ENCODE measurements at places on chromosomes 16 and 17.

GRCh38 chr17:50935221-50935995, 69.3 kb upstream of the TOB1 start:
- DNase-seq, result no peak

- DNase-seq, result peak; percentile 13
Observed at GRCh38 chr17:64448665-64449512, at the start of gene MILR1. Gene MILR1, plus strand, starts transcription at chr17:64449115. Its CDS starts 54 bp downstream, at chr17:64449169.

GRCh38 chr16:57508035-57508425, 21.7 kb upstream of the DOK4 start:
- no peak for DNase-seq

- DNase-seq, result no peak
Observed at GRCh38 chr17:65472666-65473309, 88.7 kb downstream of the AXIN2 start.

GRCh38 chr16:4288148-4288921, 15.5 kb upstream of the TFAP4 start:
- peak; percentile 87 for DNase-seq

DNA sequence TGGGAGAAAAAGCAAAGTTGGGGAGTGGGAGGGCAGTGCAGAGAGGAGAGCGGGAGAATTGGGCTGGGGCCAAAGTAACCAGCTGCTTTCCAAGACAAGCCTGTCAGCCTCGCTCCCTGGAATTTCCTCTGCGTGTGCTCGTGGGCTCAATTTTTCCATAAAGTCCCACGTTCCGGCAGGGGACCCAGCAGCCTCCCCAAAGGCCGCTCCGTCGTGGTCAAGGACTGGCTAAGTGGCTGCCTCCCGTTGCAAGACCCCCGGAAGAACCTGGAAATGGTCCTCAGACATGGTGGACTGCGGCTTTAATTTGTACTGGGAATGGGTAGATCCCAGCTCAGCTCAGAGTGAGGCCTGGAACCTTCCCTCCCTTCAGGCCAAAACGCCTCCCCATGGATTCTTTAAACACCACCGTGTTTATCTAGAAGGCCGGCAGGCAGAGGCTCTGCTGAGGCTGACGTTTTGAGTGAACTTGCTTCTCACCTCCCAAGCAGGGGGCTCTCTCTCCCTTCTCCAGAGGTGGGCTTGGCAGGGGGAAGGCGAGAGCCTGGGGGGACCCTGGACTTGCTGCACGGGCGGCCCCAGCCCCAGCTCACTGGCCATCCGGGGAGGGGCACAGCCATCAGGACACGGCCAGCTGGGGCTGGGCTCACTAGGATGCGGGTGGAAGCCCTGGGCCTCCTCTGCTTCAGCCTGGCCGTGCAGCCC, 190.0 kb downstream of the C16orf95 start:
- DNase-seq, result no peak

- no peak for DNase-seq
Observed at GRCh38 chr16:1914988-1915387, 3.2 kb downstream of the HS3ST6 start.

GRCh38 chr16:66296591-66296990, 69.9 kb upstream of the CDH5 start:
- no peak for DNase-seq

- DNase-seq, result peak; percentile 88
Observed at GRCh38 chr16:55508941-55509931, at the start of gene LPCAT2. Gene LPCAT2, plus strand, starts transcription at chr16:55509072. Its CDS starts 110 bp downstream, at chr16:55509182.

DNA sequence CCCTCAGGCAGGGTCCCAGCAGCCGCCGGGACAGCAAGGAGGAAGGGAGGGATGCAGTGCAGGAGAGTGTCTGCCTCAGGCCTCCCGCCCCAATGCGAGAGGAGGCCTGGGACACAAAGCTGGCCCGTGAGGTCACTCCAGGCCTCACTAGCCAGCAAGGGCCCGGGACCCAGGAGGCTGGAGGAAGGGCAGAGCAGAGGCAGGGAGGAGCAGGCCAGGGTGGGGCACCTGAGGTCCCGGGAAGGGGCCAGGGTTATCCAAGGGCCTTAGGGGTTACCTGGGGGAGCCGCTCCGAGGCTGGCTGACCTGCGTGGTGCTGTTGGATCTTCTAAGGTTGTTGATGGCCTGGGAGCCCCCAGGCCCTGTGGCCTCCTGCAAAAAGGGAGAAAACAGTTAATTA, 14.1 kb downstream of the CEP131 start:
- no peak for DNase-seq

GRCh38 chr16:28042811-28043210, 20.7 kb downstream of the GSG1L start:
- no peak for DNase-seq

DNA sequence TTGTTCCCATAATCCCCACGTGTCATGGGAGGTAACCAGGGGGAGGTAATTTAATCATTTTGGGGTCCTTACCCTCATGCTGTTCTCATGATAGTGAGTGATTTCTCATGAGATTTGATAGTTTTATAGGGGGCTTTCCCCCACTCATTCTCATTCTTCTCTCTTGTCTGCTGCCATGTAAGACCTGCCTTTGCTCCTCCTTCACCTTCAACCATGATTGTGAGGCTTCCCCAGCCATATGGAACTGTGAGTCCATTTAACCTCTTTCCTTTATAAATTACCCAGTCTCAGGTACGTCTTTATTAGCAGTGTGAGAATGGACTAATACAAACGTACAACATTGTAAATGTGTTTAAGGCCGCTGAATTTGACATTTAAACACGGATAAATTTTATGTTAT, 35.5 kb upstream of the APOH start:
- DNase-seq, result no peak

DNA sequence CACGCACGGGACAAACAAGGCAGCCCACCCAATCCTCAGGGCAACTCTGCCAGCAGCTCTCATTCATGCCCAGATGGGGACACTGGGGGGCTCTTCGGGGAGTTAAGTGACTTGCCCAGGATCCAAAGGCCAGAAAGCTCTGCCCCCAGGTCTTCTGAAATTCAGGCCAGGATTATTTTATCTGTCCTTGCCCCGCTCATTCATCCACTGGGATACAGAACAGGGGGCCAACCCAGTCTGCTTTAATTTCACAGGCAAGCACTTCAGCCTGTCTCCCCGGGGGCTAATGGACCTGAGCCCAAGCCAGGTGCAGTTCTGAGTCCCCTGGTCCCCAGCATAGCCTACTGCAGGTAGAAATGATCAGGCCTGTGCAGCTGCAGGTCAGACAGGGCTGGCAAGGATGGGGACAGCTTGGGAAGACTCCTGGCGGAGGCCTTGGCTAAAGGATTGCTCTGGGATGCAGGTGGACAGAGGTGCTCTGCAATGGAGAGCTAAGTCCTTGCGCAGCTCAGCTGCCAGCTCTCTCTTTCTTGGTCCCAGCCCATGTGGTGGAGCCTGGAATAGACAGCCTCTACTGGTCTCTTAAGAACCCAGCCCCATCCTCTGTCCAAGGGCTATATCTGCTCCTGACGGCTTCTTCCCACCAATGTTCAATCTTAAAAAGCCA, 766 bp upstream of the B3GNT9 start:
- DNase-seq, result no peak

DNA sequence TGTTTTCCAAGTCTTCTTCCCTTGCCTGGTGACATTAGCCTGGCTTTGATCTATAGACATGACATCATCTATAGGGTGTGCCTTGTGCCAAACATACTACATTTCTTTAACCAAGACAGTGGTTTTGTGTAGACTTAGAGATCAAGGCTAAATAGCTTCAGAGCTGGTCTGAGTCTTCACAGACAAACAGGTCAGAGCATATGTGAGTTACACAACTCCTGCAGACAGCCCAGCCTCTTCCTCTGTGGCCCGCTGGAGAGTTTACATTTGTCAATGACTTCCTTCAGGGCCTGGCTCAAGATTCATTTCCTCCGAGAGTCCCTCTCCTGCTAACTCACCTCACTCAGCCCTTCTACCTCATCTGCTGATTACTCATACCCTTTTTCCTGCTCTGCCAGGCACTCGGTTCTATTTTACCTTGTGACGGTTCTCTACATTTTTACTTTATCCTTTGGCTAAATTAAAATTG, 73.1 kb upstream of the TANC2 start:
- DNase-seq, result peak; percentile 15

DNA sequence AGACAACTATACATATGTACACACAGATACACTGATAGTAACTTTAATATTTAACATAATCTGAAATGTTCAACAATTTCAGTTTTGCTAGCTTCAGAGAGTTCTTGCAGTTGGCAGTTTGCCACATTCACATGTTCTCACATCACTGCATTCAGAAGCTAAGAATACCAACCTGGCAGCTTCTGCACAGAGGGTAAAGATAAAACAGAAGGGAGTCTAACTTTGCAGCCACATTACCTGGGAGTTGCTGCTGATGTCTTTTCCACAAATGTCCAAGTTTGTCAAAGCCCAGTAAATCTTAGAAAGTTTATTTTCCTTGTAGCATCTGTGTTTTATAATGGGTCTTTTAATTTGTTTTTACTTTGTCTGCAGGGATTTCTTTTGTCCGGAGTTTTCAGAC, 332.0 kb downstream of the BCAS3 start:
- no peak for DNase-seq

GRCh38 chr17:79781736-79782575, 4.0 kb downstream of the CBX2 start:
- DNase-seq, result no peak

DNA sequence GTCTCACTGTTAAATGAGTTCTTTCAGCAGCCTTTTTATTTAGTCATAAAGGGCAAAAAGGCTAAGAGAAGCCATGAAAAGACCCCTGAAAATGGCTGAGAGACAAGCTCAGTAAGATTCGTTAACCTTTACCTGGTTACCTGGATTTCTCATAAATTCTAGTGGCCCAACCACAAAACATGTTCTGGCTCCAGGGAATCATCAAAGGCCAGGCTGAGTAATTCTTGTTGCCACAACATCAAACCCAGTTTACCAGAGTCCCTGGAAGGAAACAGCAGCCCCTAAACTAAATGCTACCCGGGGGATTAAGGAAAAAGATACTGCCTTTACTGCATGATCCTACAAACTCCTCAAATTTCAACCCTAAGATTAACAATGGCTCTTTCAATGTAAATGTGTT, 15.8 kb downstream of the CYTH1 start:
- no peak for DNase-seq

GRCh38 chr17:61867033-61867432, 3.7 kb upstream of the BRIP1 start:
- DNase-seq, result no peak

DNA sequence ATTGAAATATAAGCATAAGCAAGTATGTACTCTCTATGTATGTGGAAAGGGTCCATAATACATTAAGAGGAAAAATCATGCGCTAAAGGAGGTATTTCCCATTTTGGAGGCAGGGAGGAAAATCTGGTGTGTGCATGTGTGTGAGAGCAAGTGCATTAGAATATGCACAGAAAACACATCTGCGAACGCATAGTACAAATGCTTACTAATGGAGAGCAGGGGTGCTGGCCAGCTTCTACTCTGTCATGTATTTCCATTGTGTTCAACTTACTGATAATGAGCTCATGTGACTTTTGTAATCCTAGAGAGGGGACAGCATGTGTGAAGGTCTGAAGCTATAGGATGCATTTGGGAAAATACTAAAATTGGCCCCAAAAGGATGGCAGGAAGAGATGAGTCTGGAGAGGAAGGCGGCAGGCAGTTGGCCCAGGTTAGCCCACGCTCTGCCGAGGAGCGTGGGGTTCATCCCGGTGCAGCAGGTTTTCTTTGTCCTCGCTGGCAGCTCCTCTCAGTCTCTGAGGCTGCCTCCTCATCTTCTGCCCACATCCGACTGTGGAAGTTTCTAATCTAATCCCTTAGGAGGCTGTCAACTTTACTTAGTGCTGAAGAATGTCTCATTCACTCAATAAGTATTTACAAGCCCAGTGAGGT, 17.8 kb upstream of the KSR1 start:
- DNase-seq, result no peak

DNA sequence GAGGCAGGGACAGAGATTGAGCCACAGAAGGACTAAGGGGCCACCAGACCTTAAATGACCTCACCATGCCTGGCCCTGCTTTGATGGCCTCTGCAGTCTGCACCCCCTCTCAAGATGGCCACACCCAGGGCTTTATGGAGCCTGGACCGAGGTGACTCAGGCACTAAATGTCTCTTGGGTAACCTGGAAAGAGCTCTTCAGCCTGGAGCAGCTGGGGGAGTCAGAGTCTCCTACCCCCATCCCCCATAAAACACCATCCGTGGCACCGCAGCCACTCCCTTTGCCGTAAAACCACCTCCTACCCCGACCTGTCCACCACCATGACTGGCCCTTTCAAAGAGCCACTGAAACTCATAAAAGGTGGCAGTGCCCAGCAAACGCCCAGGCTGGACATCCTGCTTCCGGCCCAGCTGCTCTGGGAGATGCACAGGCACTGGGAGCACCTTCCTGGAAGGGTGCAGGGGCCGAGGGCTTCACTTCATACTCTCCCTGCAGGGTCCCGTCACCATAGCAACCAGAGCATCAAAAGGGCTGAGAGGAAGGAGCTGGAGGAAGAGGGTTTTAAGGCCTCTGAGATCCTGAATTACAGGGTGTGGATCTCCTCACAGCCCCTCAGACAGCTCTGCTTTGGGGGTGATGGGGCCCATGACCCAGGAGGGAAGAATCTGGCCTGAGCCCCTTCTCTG, 22.3 kb downstream of the FOXN1 start:
- DNase-seq, result peak; percentile 26

- no peak for DNase-seq
Observed at GRCh38 chr16:84790301-84790700, 29.5 kb upstream of the CRISPLD2 start.

DNA sequence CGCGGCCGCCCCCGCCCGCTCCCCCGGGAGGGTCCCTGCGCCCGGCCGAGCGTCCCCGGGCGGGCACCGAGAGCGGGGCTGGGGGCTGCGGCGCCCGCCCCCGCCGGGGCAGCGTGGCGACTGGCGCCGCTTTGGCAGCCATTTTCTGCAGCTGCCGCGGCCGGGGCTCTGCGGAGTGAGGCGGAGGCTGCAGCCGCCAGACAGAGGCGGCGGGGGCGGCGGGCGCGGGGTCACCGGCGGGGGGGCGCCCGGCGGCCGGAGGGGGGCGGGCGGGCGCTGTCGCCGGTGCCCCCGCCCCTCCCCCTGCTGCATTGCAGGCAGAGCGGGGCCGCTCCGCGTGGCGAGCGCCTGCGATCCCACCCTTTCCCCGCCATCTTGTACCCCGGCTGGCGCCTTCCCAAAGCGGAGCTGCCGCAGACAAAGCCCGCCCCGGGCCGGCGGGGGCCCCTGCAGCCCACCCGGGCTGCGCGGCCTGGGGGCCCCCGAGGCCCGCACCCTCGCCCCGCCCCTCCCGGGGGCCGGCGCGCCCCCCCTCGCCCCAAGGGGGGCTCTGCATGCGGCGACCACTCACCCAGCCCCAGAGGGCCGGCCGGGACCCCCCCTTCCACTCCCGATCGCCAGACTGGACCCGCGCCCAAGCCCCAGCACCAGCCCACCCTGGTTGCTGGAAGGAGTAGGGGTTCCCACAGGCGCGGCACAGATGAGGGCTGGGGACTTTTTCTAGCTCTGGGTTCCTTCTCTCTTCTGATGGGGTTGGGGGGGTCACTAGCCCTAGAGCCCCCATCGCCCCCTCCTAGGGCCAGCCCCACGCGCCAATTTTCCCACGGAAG, 16.6 kb upstream of the CBX8 start:
- peak; percentile 38 for DNase-seq

GRCh38 chr17:44907729-44908470, 7.4 kb downstream of the GFAP start:
- DNase-seq, result no peak

All from small intestine (tissue), 16 donors.